Epithelial cell of proximal tubule (primary cell): ENCODE measurements at places on chromosomes 4 and X. TPM values are rescaled to one million over a fixed set of nuclear protein-coding genes. Genes with fewer than 3 reads are reported as not detected.

Gene PNMA5
- not detected in 2 replicates for total RNA-seq

Gene STX18
- 23.9 and 30.0 TPM in 2 replicates for total RNA-seq

Gene RAB9B
- 0.22 and 0.40 TPM in 2 replicates for total RNA-seq

Gene HEPH
- total RNA-seq, result 0.65 and 1.9 TPM in 2 replicates

Gene ADGRG2
- total RNA-seq, result 0.14 and 0.17 TPM in 2 replicates

Gene ZFYVE28
- total RNA-seq, result 0.58 and 1.8 TPM in 2 replicates

Gene MAGEA2
- not detected in 2 replicates for total RNA-seq

Gene CXCL3
- 4.8 and 6.6 TPM in 2 replicates for total RNA-seq

Gene STK32B
- 3.7 and 4.2 TPM in 2 replicates for total RNA-seq

Gene GABRG1
- total RNA-seq, result not detected in 2 replicates

Gene RNF175
- 0.72 and 2.3 TPM in 2 replicates for total RNA-seq

Gene GPR173
- 1.5 and 2.2 TPM in 2 replicates for total RNA-seq

Gene NUP62CL
- 3.5 and 14.8 TPM in 2 replicates for total RNA-seq

Gene GAB1
- 5.5 and 12.2 TPM in 2 replicates for total RNA-seq

Gene GPC3
- 0.94 and 3.3 TPM in 2 replicates for total RNA-seq

Gene PHKA1
- 5.5 and 8.6 TPM in 2 replicates for total RNA-seq

Gene HTT-AS
- total RNA-seq, result not detected in 2 replicates

Gene MAGEH1
- 11.3 and 13.1 TPM in 2 replicates for total RNA-seq

Gene ELF4
- 19.3 and 28.9 TPM in 2 replicates for total RNA-seq

Gene SH3RF1
- 20.6 and 25.8 TPM in 2 replicates for total RNA-seq

Gene CXCL11
- 0.06 and 0.22 TPM in 2 replicates for total RNA-seq

Gene TMPRSS11E
- total RNA-seq, result 0.17 and 1.1 TPM in 2 replicates

Gene VBP1
- 58.9 and 68.6 TPM in 2 replicates for total RNA-seq

Gene VSIG1
- 0.36 and 1.8 TPM in 2 replicates for total RNA-seq

Gene DAPP1
- total RNA-seq, result 6.7 and 18.3 TPM in 2 replicates

Gene FGF13
- total RNA-seq, result 2.5 and 4.2 TPM in 2 replicates

Gene DNAAF6
- total RNA-seq, result not detected in 2 replicates

Gene GATA1
- total RNA-seq, result not detected in 2 replicates

Gene PDE6B
- 4.1 and 5.7 TPM in 2 replicates for total RNA-seq

Gene CFAP47
- 0.51 TPM in 1 of 2 replicates, not detected in the other for total RNA-seq

Gene CNKSR2
- 1.4 and 3.4 TPM in 2 replicates for total RNA-seq

Gene ZNF711
- 2.5 and 4.3 TPM in 2 replicates for total RNA-seq

Gene COL25A1
- 0.46 and 0.65 TPM in 2 replicates for total RNA-seq

Gene NXF2
- total RNA-seq, result not detected in 2 replicates

Gene AMTN
- not detected in 2 replicates for total RNA-seq

Gene SSX2B
- not detected in 2 replicates for total RNA-seq

Gene MND1
- 15.2 and 30.0 TPM in 2 replicates for total RNA-seq

Gene CYLC1
- total RNA-seq, result not detected in 2 replicates

Gene NWD2
- not detected in 2 replicates for total RNA-seq

Gene RAB39B
- total RNA-seq, result 0.36 TPM in 1 of 2 replicates, not detected in the other

Gene CYTL1
- total RNA-seq, result 8.1 and 13.1 TPM in 2 replicates

Gene VGLL1
- 7.8 and 10.0 TPM in 2 replicates for total RNA-seq

Gene BANK1
- total RNA-seq, result 0.51 and 1.4 TPM in 2 replicates

Gene PPP1R2C
- total RNA-seq, result not detected in 2 replicates

Gene AFF2
- under 0.01 and 0.06 TPM in 2 replicates for total RNA-seq

Gene CABS1
- total RNA-seq, result not detected in 2 replicates

Gene UFSP2
- 22.2 and 28.9 TPM in 2 replicates for total RNA-seq

Gene ARHGAP10
- 10.9 and 12.9 TPM in 2 replicates for total RNA-seq

Gene SPANXD
- total RNA-seq, result not detected in 2 replicates

Gene NPFFR2
- total RNA-seq, result 3.4 and 3.6 TPM in 2 replicates

Gene MAPK10
- total RNA-seq, result 1.3 and 2.2 TPM in 2 replicates

Gene FAM47E
- 0.07 and 3.5 TPM in 2 replicates for total RNA-seq

Gene MAGEA6
- total RNA-seq, result not detected in 2 replicates

Gene IL9R
- total RNA-seq, result 0.07 TPM in 1 of 2 replicates, not detected in the other
